ENCODE measurements at places on chromosomes 4 and X. TPM values are rescaled to one million over a fixed set of nuclear protein-coding genes. Genes with fewer than 3 reads are reported as not detected.

Gene HMX1
- not detected for polyA plus RNA-seq

- DNase-seq: peak; percentile 70
- peak within 1 kb of the TSS; percentile 51 for H3K4me3 ChIP-seq
- H3K36me3 ChIP-seq: no peaks in the 10 kb centered on the region
Measured at GRCh38 chrX:40097504-40098263, at the start of gene BCOR. BCOR (minus strand) TSS chrX:40097958; CDS start chrX:40077929, 20,029 bp downstream.

DNA sequence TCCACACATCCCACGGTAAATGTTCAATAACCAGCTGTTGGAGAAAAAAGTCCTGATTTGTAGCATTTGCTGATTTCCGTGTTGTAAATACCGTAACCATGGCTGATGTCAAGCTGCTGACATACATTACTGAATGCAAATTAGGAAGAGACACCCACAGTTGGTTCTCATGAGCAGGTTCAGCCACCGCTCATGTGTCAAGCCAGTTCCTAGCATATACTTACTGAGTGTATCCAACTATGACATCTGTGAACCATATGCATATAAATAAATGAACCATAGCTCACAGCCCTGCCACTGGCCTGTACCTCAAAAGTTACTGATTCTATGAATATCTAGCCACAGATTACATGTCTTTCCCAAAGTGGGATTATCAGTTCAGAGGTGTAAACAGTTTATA, 29.5 kb downstream of the FHDC1 start:
- H3K27me3 ChIP-seq: no peaks in the 10 kb centered on the region
- H3K4me1 ChIP-seq: no peaks in the 10 kb centered on the region
- H3K36me3 ChIP-seq: no peaks in the 10 kb centered on the region
- DNase-seq: no peak
- no peak overlapping the region for H3K27ac ChIP-seq
- H3K4me3 ChIP-seq: no peak overlapping the region

Gene FGF2
- polyA plus RNA-seq: not detected

GRCh38 chr4:107292979-107293378, 256.9 kb upstream of the DKK2 start:
- H3K4me3 ChIP-seq: no peak overlapping the region
- H3K36me3 ChIP-seq: no peaks in the 10 kb centered on the region
- H3K4me1 ChIP-seq: no peaks in the 10 kb centered on the region
- H3K27ac ChIP-seq: no peak overlapping the region
- H3K27me3 ChIP-seq: no peaks in the 10 kb centered on the region

- peaks cover 22% of the 10 kb centered on the region for H3K4me1 ChIP-seq
- no peaks in the 10 kb centered on the region for H3K27me3 ChIP-seq
- no peak overlapping the region for H3K27ac ChIP-seq
- H3K4me3 ChIP-seq: no peak overlapping the region
Measured at GRCh38 chr4:168515222-168516011, 18.6 kb downstream of the PALLD start.

- no peak overlapping the region for H3K4me3 ChIP-seq
- H3K4me1 ChIP-seq: no peaks in the 10 kb centered on the region
- H3K27ac ChIP-seq: no peak overlapping the region
- H3K27me3 ChIP-seq: no peaks in the 10 kb centered on the region
- DNase-seq: no peak
- no peaks in the 10 kb centered on the region for H3K36me3 ChIP-seq
Measured at GRCh38 chr4:187739771-187740170, 255.8 kb upstream of the ZFP42 start.

Gene CXorf58
- polyA plus RNA-seq: 0.23 TPM

Gene PRRG1
- not detected for polyA plus RNA-seq

Gene GABRQ
- not detected for polyA plus RNA-seq

DNA sequence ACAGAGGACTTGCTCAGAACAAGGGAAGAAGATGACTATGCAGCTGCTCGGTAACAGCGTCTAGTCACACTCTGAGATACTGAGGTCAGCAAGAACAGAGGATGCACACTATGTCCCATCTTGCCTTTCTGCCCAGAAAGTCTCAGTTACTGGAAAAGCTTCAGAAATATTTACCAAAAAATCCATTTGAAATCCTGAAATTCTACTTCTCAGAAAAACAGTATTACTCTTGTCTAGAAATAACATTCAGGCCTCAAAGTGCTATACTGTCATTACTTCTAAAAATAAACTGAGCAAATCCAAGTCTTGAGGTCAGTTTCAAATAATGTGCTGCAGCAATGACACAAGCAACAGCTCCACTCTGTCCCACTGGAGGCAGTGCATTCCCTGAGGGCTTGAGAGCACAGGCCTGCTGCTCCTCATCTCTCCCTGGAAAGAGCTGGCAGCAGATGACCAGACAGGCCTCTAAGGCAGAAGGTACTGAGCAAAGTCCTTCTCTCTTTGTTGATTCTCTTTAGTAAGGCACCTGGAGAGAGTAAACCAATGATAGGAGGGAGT, 76.9 kb downstream of the CAMK2D start:
- H3K27me3 ChIP-seq: no peaks in the 10 kb centered on the region
- no peak overlapping the region for H3K27ac ChIP-seq
- no peaks in the 10 kb centered on the region for H3K36me3 ChIP-seq
- no peak for DNase-seq

Gene NLRP2B
- not detected for polyA plus RNA-seq

Gene PPM1K
- 81.9 TPM for polyA plus RNA-seq

DNA sequence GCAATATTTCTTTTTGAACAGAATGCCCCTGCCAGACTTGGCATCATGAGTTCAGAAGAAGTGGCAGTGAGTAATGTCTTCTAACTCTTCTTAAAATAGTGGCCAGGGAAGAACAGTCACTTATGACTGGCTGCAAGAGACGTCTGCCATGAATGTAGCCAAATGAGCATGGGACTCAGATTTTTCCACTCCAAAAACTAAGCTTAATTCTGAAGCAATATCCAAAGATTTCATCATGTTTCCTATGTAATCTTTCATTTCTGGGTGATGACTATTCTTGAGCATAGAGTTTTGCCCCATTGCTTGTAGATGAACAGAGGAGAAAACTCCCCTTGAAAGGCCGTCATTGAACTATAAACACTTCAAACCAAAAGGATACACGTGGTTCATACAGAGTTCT, 11.8 kb downstream of the AMBN start:
- no peaks in the 10 kb centered on the region for H3K27me3 ChIP-seq
- no peaks in the 10 kb centered on the region for H3K4me1 ChIP-seq
- H3K27ac ChIP-seq: no peak overlapping the region
- H3K36me3 ChIP-seq: no peaks in the 10 kb centered on the region
- DNase-seq: no peak
- H3K4me3 ChIP-seq: no peak overlapping the region

DNA sequence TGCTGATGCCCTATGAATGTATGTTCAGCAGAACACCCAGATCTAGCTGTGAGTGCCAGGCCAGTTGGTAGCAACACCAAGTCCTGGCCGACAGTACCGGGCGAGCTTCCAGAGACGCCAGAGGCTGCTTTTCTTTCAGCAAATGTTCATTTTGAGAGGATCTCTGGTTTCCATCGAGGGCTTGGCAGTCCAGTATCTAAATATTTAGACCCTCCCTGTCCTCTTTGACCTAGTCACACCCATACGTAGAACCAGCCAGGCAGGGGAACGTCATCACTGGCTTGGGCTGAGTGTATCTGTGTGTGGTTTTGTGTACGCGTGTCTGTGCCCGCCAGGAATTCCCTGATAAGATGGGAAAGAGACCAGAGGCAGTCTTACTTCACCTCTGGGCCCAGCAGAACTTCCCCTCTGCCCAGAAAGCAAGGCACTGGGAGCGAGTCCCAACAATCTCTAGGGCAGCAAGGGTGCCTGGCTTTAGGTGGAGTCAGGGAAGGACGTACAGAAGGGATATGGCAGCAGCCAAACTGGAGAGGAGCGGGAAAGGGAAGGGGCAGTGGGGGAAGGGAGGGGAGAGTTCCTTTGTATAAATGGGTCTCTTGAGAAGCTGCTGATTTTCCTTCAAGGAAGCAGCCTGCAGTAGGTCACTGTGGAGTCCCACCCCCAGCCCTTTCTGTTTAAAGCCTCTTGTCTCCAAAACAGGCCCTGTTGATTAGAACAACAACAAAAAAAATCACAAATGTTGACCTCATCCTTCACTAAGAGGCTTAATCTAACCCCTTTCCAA, 15.0 kb upstream of the ELF4 start:
- H3K27me3 ChIP-seq: no peaks in the 10 kb centered on the region
- H3K36me3 ChIP-seq: no peaks in the 10 kb centered on the region
- H3K4me1 ChIP-seq: no peaks in the 10 kb centered on the region

DNA sequence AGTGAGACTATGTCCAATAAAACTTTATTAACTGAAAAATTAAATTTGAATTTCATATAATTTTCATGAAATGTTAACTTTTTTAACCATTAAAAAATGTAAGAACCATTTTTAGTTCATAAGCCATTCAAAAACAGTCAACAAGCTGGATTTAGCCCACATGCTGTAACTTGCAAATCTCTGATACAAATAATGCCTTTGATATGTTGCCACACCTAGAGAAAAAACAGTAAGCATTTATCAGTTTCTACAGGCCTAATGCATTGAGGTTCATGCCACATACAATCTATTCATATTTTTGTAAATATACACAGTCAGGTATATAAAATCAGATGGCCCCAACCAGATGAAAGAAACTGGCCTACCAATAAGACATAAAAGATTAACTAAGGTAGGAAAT, 52.8 kb downstream of the LCORL start:
- no peaks in the 10 kb centered on the region for H3K36me3 ChIP-seq
- H3K27ac ChIP-seq: no peak overlapping the region
- no peaks in the 10 kb centered on the region for H3K27me3 ChIP-seq
- H3K4me1 ChIP-seq: no peaks in the 10 kb centered on the region
- H3K4me3 ChIP-seq: no peak overlapping the region

GRCh38 chr4:176945334-176945733, 152.6 kb upstream of the VEGFC start:
- H3K36me3 ChIP-seq: no peaks in the 10 kb centered on the region
- H3K27ac ChIP-seq: no peak overlapping the region
- no peak for DNase-seq
- no peaks in the 10 kb centered on the region for H3K4me1 ChIP-seq

- no peaks in the 10 kb centered on the region for H3K27me3 ChIP-seq
- H3K36me3 ChIP-seq: no peaks in the 10 kb centered on the region
- DNase-seq: no peak
Measured at GRCh38 chr4:20028645-20029044, 223.1 kb upstream of the SLIT2 start.
